ENCODE measurements at places on chromosomes 6 and 20. TPM values are rescaled to one million over a fixed set of nuclear protein-coding genes. Genes with fewer than 3 reads are reported as not detected.

Gene HTR1E
- total RNA-seq: not detected

Gene CFAP206
- total RNA-seq: not detected

Gene SPACA1
- total RNA-seq: not detected

Gene PPP1R3G
- total RNA-seq: 1.0 TPM

Gene NEURL2
- 11.8 TPM for total RNA-seq

Gene SIRPD
- not detected for total RNA-seq

Gene CLIC5
- total RNA-seq: not detected

Gene C6orf118
- total RNA-seq: not detected

Gene NKX2-2
- not detected for total RNA-seq

Gene ULBP2
- total RNA-seq: 11.5 TPM
